A549 treated with Hydrocortisone at 1 μM for 4 hours (cell line): ENCODE measurements at places on chromosomes 3 and 15. TPM values are rescaled to one million over a fixed set of nuclear protein-coding genes. Genes with fewer than 3 reads are reported as not detected.

ACTC1 gene
- total RNA-seq = 0.16 to 0.26 TPM (median 0.25 TPM) in 4 of 5 replicates, not detected in the other

SLC15A2 gene
- 0.12 to 0.33 TPM (median 0.16 TPM) in 5 replicates for total RNA-seq

METTL6 gene
- total RNA-seq = 24.8 to 35.2 TPM (median 28.5 TPM) in 5 replicates

TERC gene
- 0.91 TPM in 1 of 5 replicates, not detected in the others for total RNA-seq

CCK gene
- total RNA-seq = 1.3 to 2.3 TPM (median 1.9 TPM) in 5 replicates

ALPK3 gene
- 0.08 to 0.10 TPM (median 0.09 TPM) in 5 replicates for total RNA-seq

CMTM8 gene
- total RNA-seq = 9.8 to 13.3 TPM (median 12.0 TPM) in 5 replicates

SMAD6 gene
- 21.5 to 30.5 TPM (median 27.7 TPM) in 5 replicates for total RNA-seq

PLAAT1 gene
- total RNA-seq = 0.13 to 0.17 TPM in 2 of 5 replicates, not detected in the others

FGF12 gene
- 0.39 to 0.98 TPM (median 0.63 TPM) in 5 replicates for total RNA-seq

SEMA6D gene
- total RNA-seq = not detected in 5 replicates

HYAL1 gene
- total RNA-seq = 0.30 to 0.69 TPM (median 0.47 TPM) in 5 replicates

OSTN gene
- total RNA-seq = not detected in 5 replicates

AVEN gene
- 20.2 to 24.1 TPM (median 23.1 TPM) in 5 replicates for total RNA-seq

CPNE9 gene
- total RNA-seq = 0.10 to 0.30 TPM (median 0.18 TPM) in 5 replicates

RBM15B gene
- total RNA-seq = 17.4 to 20.3 TPM (median 19.2 TPM) in 5 replicates

MKRN2 gene
- 26.1 to 32.4 TPM (median 27.2 TPM) in 5 replicates for total RNA-seq

QRICH1 gene
- total RNA-seq = 35.1 to 42.1 TPM (median 35.9 TPM) in 5 replicates

MUSTN1 gene
- 0.20 to 0.32 TPM in 2 of 5 replicates, not detected in the others for total RNA-seq

ZNF80 gene
- total RNA-seq = not detected in 5 replicates

APOD gene
- total RNA-seq = 0.86 to 1.4 TPM (median 1.2 TPM) in 5 replicates

FGF7 gene
- not detected in 5 replicates for total RNA-seq

TRIM71 gene
- 0.02 TPM in 2 of 5 replicates, not detected in the others for total RNA-seq

BCHE gene
- 0.47 to 1.0 TPM (median 0.68 TPM) in 5 replicates for total RNA-seq

TMCO5A gene
- not detected in 5 replicates for total RNA-seq

TAGLN3 gene
- not detected in 5 replicates for total RNA-seq

CKMT1A gene
- total RNA-seq = 1.7 to 2.8 TPM (median 2.7 TPM) in 5 replicates

SMCO1 gene
- not detected in 5 replicates for total RNA-seq

NFKBIZ gene
- 7.2 to 10.6 TPM (median 8.7 TPM) in 5 replicates for total RNA-seq

ITIH1 gene
- total RNA-seq = not detected in 5 replicates

POLQ gene
- total RNA-seq = 5.6 to 7.0 TPM (median 6.9 TPM) in 5 replicates
